T-cell (primary cell): ENCODE measurements at places on chromosomes 7 and 10. TPM values are rescaled to one million over a fixed set of nuclear protein-coding genes. Genes with fewer than 3 reads are reported as not detected.

Gene XRCC2
- 0.79 TPM for total RNA-seq

Gene PDZD7
- total RNA-seq = 2.4 TPM

Gene LRMDA
- total RNA-seq = not detected

Gene SMARCD3
- 28.5 TPM for total RNA-seq

Gene ANKRD7
- 0.49 TPM for total RNA-seq

Gene PNLIPRP2
- 0.89 TPM for total RNA-seq

Gene LOXL4
- 0.09 TPM for total RNA-seq

Gene TRIM73
- total RNA-seq = 37.7 TPM

Gene SEMA3C
- total RNA-seq = 0.23 TPM

Gene RAMP3
- 0.48 TPM for total RNA-seq

Gene OPALIN
- total RNA-seq = not detected

Gene NODAL
- total RNA-seq = not detected

Gene MBL2
- not detected for total RNA-seq

Gene IRF5
- 5.0 TPM for total RNA-seq

Gene SNX13
- total RNA-seq = 34.1 TPM

Gene AKR1C8
- total RNA-seq = 1.6 TPM

Gene EXOSC1
- total RNA-seq = 51.0 TPM

Gene OR2A12
- not detected for total RNA-seq

Gene GTF2IRD1
- total RNA-seq = 1.3 TPM

Gene PON1
- not detected for total RNA-seq

Gene ZPBP
- not detected for total RNA-seq

Gene NCF1
- total RNA-seq = 2.6 TPM

Gene PYROXD2
- total RNA-seq = 19.7 TPM

Gene TMEM229A
- total RNA-seq = not detected

Gene GTPBP4
- 47.5 TPM for total RNA-seq

Gene CYP26C1
- total RNA-seq = 0.23 TPM

Gene SLC13A1
- total RNA-seq = not detected

Gene TAF5
- total RNA-seq = 6.1 TPM

Gene SPDYE16
- total RNA-seq = 0.79 TPM

Gene PDK4
- total RNA-seq = 0.67 TPM

Gene COL26A1
- total RNA-seq = not detected

Gene UPK3B
- 6.0 TPM for total RNA-seq

Gene PSPH
- 5.7 TPM for total RNA-seq

Gene PANK1
- 2.0 TPM for total RNA-seq

Gene SPDYE5
- not detected for total RNA-seq

Gene PNLIPRP1
- 2.0 TPM for total RNA-seq

Gene TRPV5
- not detected for total RNA-seq

Gene CDNF
- total RNA-seq = 4.0 TPM

Gene TMEM270
- total RNA-seq = not detected

Gene CNPY1
- not detected for total RNA-seq

Gene PVRIG
- total RNA-seq = 78.0 TPM

Gene CLDN3
- not detected for total RNA-seq

Gene PLXDC2
- 0.49 TPM for total RNA-seq

Gene SNCG
- total RNA-seq = 0.44 TPM

Gene IFIT3
- total RNA-seq = 3.9 TPM

Gene GJD4
- total RNA-seq = not detected

Gene CPN1
- not detected for total RNA-seq

Gene DPYSL4
- total RNA-seq = 0.66 TPM

Gene MYOZ1
- not detected for total RNA-seq

Gene EEPD1
- 2.7 TPM for total RNA-seq

Gene TMEM178B
- total RNA-seq = 0.18 TPM
